NCI-H82 (cell line): ENCODE measurements at places on chromosomes 5 and 9.
A peak's percentile ranks its signal among the peaks of the same experiment; 100 is the strongest.

DNA sequence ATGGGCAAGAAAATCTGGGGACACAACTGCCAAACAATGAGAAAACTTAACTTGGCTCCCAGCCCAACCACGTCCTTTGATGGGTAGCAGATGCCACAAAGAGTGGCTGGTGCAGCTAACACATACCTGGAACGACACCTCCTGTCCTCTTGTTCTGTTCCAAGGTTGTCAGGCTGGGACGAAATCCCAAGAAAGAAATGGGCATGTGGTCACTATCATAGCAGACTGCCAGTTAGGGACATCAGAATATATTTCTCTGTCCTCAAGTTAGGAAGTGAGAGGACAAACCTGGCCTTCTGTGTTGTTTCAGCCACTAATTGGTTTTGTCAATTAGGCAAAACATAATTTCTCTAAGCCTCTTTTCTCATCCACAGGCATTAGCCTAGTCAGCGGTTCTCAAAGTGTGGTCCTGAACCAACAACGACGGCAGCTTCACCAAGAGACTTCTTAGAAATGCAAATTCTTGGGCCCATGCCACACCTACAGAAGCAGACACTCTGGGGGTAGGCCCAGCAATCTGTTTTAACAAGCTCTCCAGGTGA lies 63.4 kb downstream of the RAPGEF1 start:
- peak; percentile 85 for DNase-seq

DNA sequence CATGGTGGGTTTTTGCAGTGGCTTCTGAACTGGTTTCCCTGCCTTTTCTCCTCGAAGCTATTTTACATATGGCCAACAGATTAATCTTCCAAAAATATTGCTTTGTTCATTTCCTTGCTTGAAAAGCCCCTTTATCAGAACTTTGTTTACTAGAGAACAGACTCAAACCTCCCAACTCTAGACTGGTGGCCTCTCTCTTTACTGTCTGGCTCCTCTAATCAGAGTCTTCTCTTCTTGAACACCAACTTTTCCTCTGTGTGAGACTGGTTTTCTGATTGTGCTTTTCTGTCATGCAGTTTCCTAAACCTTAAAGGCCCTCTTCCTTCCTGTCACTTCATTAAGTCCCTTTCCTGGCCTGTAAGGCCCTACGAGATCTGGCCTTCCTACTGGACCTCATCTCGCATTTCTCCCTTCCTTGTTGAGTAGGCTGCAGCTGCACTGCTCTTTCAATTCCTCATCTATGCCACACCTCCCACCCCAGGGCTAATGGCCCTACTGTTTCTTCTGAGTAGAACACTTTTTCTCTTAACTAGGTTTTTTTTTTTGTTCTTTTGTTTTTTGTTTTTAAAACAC lies 5.7 kb downstream of the C9orf43 start:
- DNase-seq, result no peak

DNA sequence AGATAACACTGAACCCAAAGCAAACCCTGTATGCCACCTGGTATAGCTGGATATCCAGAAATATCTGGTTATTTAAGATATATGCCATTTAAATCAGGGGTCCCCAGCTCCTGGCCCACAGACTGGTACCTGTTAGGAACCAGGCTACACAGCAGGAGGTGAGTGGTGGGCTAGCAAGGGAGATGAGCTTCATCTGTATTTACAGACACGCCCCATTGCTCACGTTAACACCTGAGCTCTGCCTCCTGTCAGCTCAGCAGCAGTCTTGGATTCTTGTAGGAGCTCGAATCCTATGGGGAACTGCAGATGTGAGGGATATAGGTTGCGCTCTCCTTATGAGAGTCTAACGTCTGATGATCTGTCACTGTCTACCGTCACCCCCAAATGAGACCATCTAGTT lies 646.6 kb downstream of the TLE4 start:
- no peak for DNase-seq

GRCh38 chr9:77125665-77126064 lies 51.7 kb upstream of the VPS13A start:
- DNase-seq, result no peak

DNA sequence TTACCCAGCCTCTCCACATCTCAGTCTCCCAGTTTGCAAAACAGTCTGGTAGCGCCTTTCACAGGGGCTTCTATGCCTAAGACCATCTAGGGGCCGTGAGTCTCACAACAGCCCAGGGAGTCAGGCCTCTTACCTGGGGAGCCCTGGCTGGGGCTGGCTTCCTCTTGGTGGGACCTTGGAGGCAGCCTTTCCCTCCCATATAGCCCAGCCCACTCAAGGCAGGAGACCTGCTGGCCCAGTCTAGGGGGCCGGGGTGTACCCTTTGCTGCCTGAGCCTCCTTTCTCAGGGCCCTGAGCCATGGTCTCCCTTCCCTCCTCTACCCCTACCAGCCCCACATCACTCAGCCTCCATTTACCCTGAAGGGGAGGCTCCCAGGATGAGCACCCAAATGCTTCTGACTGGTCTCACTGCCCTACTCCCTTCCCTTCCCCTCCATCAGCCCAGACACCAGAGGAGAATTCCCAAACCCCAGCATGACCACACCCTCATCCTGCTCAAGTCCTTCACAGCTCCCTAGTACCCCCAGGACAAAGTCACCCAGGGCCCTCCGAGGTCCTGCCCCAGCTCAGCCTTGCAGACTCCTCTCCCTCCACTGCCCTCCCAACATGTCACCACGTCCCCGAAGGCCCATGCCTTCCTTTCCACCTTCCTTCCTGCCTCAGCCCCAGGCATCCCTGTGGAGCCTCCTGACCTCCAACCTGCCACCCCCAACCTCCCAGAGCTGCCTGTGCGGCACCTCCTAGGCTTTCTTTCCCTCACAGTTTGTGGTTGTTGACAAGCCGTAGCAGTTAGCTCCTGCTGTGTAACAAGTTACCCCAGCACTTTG lies 55.3 kb downstream of the BARX1 start:
- no peak for DNase-seq

DNA sequence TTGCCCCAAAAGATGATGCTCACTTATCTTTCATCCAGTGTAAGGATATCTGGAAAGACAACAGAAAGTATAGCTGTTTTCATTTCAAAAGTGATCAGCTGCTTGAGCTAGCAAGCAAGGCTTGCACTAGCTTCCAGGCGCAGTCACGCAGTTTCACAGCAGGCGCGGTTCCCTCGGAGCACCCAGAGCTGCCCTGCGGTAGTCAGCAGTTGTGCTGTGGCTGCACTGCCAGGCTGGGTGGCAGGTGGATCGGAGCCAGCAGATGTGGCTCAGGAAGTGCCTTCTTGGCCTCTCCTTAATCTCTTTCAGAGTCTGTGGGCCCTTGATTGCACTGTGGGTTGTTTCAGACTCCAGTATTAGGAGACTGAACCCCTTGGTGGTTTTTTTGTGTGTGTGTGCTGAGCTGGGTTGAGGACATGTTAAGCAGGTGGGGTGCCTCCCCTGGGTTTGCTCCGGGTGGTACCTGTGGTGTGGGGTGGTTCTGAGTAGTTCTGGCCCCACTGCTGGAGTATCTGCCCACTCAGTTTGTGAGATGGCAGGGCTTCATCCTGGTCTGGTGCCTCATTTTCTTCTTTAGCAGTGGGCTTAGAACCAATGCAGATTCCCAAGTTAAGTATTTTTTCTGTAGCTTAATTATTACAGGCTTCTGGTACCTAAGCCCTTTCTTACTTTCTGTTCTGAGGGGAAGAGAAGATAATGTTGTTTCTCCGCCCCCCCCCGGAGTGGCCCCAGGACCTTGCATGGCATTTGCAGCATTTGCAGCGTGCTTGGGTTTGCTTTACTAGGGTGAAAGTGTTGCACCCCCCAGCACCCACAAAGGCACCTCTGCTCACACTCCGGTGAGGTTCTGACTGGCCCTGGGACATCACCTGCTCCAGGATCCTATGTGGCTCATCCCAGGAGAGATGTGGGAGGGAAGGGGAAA lies 16.4 kb downstream of the TENT4A start:
- DNase-seq, result peak; percentile 57

- DNase-seq, result no peak
Measured at GRCh38 chr9:31519826-31520225, 864.6 kb upstream of the ACO1 start.
